ENCODE measurements at places on chromosomes 3 and 15. TPM values are rescaled to one million over a fixed set of nuclear protein-coding genes. Genes with fewer than 3 reads are reported as not detected.

GRCh38 chr15:100951965-100952364 is 32.8 kb downstream of the LRRK1 start:
- no peak for DNase-seq

DNA sequence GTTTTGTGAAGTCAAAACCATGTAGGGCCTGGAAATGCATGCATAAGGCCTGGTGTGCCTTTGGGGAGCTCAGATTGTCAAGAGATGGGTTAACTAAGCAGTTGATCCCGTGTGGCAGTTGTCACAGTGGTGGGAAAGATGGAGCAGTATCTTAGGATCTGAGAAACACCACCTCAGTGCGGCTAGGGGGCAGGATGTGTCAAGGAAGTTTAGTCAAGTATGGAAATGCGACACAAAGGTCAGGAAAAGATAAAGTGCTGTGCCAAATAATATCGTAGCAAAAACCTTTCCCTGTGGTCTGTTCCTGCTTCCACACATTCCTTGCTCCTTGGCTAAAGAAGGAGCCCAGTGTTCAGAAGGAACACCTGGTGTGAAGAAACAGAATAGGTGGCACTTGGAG is 396.4 kb downstream of the EDEM1 start:
- no peak for DNase-seq

DNA sequence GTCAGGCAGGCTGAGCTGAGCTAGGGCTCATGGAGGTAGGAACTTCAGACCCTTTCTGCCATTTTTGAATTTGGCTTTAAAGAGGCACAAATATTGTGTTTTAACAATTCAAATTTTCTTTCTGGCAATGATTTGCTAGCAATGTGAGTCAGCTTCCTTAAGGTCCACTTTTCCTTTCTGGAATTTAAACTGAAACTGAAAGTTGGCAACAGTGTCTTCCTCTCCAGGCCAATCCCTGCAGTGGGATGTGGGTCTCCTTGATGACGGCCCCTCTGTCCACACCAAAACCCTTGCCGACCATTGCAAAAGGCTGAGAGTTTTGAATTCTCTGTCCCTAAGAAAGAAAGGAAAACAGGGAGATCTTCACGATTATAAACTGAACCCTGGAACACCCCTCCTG is 27.1 kb downstream of the RPSA start:
- DNase-seq, result no peak

DNA sequence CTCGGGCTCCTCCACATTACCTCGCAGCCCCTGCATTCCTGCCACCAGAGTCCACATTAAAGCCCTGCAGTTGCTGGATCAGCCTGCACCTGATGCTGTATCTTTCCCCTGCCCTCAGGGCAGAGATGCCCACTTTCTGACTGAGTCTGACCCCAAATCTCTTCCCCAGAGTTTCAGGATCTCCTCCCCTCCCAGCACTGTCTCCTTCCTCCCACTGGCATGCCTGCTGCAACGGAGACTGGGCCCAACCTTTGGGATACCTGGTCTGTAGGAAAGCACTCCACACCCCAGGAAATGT is 20.6 kb upstream of the GP9 start:
- peak; percentile 42 for DNase-seq

DNA sequence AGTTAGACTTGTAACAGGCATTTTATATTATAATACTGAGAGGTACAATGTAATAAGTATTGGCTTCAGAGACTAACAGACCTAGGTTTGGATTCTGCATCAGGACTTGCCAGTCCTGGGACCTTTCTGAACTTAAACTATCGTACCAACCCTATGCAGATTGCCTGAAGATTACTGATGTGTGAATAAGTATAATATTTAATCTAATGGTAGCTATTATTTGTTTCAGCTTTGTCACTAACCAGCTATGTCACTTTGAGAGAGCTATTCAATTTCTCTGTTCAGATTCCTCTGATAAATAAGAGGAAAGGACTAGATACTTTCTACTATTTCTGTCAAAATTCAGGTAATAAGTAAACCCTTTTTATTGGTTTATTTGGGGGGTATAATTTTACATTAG is 184.4 kb upstream of the NECTIN3 start:
- DNase-seq, result no peak

DNA sequence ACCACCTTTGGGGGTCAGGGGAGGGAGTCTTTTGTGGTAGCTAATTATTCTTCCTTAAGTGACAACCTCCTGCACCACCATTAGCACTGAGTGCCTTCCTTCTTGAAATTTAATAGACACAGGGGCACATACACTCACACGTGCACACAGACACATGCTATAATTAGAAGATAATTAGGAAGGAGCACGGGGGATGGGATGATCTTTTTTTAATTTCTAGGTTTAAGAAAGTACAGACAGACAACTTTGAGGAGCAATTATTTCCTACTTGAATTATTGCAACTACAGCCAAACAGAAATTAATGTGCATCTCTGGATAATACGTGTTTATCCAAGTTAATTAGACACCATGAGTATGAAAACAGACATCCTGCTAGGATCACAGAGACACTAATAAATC is 44.8 kb upstream of the GUCA1C start:
- no peak for DNase-seq

DNA sequence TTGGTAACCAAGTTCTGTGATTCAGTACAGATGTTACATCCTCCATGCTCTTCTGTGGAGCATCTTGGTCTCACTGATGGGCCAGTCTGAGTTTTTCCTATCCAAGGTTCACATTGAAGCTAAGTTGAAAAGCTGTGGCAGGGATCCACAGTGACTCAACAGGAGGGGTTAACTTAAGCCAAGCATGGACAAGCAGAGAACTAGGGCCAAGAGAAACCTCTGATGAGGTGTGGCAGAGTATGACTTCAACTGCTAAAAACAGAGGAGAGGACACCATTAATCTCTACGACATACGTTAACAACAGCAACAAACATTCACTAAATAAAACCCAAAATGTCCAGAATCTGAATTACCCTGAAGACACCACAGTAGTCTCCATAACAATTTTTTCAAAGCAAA is 268.1 kb upstream of the UBE2E2 start:
- DNase-seq, result no peak

DNA sequence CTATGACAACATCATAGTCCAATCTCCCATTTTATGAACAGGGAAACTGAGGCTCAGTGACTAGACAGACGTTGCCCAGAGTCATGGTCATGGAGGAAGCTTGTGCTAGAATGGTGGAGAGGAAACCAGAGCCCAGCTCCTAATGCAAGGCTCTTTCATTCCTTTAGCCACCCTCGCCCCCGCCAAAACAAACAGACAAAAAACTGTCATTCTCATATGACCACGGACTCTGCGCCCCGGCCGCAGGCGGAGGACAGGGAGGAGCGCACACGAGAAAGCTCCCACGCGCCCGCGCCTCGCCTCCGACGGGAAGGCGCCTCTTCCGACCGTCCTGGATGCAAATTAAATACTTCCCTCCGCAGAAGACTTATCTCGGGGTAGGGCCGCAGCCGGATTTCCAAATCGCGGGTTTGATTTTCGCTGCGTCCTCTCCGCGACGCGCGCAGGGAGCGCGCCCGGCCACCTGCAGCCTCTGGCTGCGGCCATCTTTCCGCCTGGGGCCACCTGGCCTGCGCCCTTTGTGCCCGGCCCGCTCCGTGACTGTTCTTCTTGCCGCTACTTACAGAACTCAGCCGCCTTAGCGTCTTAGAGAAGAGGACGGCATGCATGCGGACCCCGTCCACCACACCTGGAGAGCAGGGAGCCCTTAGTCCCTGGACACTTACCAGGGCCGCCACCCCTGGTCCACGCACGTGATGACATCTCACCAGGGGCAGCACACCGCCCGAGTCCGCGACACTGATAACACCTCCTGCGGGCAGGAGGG is 670 bp upstream of the ATP13A3 start:
- DNase-seq, result peak; percentile 72

DNA sequence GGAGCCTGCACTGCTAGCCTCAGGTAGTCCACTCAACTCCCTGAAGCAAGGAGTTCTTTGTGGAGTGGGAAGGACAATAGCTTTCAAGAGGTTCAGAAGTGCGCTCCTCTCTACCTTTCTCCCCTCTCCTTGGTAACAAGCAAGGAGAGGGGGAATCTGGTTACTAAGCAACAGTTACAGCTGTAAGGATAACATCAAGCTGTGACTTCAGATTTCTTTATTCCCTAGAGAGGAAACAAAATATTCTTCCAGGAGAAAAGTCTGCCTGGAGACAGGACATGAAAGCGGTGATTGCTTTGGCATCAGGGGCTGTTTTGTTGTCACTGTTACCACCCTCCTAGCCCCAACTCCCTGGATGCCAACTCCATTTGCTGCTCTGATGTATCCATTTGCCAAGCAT is 70.4 kb downstream of the TRANK1 start:
- DNase-seq, result no peak

- DNase-seq, result peak; percentile 92
These were observed 17.6 kb upstream of the LINGO1 start for GRCh38 chr15:77650265-77650664.

- no peak for DNase-seq
These were observed 1.9 kb downstream of the CSK start for GRCh38 chr15:74783808-74784175.

DNA sequence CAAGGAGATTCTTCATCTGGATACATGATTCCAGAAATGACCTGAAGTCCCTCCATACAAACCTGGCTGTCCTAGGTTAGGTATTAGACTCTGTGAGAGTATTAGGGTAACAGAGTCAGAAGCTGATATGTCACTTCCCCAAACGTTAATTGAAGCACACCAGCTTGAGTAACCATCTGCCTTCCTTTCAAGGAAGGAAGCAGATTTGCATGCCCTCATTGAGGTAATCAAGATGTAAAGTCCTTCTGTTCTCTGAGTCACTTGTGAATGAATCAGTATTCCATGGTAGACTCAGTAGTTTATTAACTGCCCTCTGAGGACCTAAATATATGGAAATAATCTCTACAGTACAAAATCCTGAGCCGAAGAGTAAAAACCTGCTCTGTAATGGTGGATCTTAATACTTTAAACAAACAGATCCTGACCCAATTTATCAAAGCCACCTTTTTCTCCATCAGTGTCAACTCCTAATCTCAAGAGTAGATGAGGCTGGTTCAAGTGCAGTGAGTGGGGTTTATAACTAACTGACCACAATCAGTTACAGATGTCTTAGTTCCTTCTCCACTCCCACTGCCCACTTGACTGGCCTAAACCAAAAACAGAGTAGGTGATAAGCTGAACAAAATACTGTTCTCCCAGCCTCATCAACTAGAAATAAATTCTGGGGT is 246.2 kb upstream of the CHRM5 start:
- no peak for DNase-seq

GRCh38 chr15:85828126-85828525 is 33.4 kb upstream of the KLHL25 start:
- DNase-seq, result peak; percentile 9

- no peak for DNase-seq
These were observed 29.7 kb downstream of the CYP11A1 start for GRCh38 chr15:74337607-74338211.

GRCh38 chr3:182704926-182705325 is 88.4 kb upstream of the ATP11B start:
- DNase-seq, result peak; percentile 86

- peak; percentile 20 for DNase-seq
These were observed 241.8 kb downstream of the ADAMTS17 start for GRCh38 chr15:100099976-100100375.

GRCh38 chr3:16370872-16371740 is 106.1 kb downstream of the OXNAD1 start:
- DNase-seq, result no peak

DNA sequence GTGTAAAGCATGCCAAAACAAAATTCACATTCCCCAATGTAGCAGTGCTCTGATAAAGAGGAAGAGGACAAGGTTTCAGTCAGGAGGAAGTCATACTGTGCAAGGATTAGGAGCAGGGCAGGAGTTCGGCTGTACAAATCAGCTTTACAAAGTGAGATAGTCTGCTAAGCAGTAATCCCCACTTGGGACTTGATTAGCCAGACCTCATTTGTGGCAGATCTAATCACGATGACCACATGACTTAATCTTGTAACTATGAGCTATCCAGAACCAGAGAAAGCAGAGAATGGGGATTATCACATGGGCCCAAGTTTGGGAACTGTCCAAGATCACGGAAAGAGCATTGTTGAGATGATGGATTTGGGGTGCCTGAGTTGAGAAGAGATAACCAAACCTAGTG is 7.8 kb downstream of the DCBLD2 start:
- peak; percentile 47 for DNase-seq

- DNase-seq, result no peak
These were observed 336.5 kb downstream of the MAGI1 start for GRCh38 chr3:65702202-65702601.

GRCh38 chr15:86988033-86988432 is 908.4 kb downstream of the AGBL1 start:
- DNase-seq, result no peak

DNA sequence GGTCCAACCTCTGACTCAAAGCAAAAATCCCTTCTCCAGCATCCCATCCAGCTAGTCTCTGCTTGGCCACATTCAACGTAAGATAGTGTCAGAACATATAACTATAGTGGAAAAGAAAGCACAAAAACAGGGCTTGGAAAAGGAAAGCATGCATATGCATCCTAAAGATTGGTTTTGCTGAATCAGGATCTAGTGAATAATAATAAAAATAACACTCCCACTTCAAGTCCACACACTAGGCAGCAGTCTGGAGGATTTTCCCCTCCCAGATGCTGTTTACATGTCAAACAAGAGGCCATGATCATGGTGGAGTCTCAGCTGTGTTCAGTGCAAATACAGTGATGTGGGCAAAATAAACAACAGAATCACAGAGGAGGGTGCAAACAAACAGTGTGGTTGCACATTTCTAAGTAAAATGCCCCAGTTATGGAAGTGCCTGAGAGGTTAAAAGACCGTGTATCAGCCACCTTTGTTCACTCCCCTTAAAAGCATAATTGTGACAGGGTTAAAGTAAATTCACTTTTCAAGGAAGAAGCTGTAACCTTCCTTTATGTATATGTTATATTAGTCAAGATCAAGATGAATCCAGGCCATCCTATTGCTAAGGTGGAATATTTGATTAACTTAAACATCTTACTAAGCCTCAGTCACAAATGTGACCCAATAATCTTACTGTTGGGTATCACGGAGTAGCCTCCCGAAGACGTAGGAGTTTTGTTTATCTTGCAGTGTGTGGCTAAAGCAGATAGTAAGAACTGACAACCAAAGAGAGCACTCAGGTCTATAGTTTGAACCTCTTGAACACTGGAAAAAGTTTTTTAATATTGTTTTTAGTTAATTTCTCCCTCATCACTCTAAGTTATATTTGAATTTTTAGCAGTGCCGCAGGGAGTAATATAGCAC is 424.5 kb downstream of the SOX2 start:
- DNase-seq, result no peak

- DNase-seq, result no peak
These were observed 42.0 kb upstream of the SEC61A1 start for GRCh38 chr3:128009952-128010846.

GRCh38 chr15:101604124-101604874 is 47.9 kb downstream of the TM2D3 start:
- DNase-seq, result no peak

The PRKCD gene
- 8.6 TPM for total RNA-seq

The KCNAB1 gene
- total RNA-seq, result not detected

The CSPG5 gene
- 3.1 TPM for total RNA-seq

The PATL2 gene
- not detected for total RNA-seq

The SERINC4 gene
- 0.15 TPM for total RNA-seq

The WNT7A gene
- total RNA-seq, result not detected

The RBMS3 gene
- 6.5 TPM for total RNA-seq

The UROC1 gene
- not detected for total RNA-seq

The CKMT1A gene
- total RNA-seq, result 4.4 TPM

The APOD gene
- not detected for total RNA-seq

All from endodermal cell (in vitro differentiated cells).